ENCODE measurements at places on chromosomes 6 and 20.

DNA sequence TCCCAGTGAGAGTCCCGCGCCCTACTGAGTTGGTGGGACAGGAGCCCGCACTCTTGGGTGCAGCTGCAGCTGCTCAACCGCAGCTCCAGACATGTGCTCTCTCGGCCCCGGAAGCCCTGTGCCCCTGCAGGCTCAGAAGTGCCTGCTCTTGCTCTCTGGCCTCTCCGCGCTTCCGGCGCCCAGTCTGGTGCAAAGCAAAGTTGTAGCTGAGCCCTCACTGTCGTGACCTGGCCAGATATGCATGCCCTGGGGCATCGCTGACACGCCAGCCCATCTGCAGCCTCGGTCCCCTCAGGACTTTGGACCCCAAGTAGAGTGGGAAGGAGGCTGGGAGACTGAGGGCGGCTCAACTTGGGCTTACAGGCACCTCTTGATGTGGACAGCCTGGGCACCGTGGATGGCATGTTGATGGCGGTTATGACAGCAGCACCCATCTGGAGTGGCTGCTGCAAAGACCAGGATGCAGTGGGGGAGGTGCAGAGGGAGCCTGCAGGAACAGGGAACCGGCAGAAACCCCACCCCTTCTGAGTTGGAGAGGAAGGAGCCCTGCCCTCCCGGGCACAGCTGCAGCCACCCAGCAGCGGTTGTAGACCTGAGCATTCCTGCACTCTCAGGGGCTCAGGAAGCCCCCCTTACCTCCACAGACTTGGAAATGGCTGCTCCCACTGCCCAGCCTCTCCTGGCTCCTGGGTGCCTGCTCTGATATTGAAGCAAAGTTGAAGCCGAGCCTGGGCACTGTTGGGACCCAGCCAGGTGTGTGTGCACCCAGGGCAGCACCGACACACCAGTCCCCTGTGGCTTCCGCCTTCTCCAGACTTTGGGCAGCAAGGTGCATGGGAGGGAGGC is 462.6 kb downstream of the TBC1D32 start:
- no peak for DNase-seq

GRCh38 chr20:19308146-19308545 is 95.7 kb downstream of the SLC24A3 start:
- no peak for DNase-seq

DNA sequence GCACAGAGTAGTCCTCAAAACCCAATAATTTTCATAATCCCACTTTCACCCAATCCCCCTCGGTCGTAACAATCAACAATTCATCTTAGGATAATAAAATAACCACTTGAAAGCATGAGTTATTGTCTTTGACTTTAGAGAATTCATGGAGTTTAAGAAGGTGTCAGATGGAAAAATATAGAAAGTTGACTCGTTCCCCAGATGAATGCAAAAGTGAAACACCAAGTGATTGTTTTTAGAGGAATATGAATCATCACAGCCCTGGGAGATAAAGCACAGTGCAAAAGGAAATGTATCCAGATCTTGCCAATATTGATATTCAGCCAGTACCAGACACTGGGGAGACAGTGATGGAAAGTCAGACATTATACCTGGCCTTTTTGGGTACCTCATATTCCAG is 860.5 kb downstream of the DHX35 start:
- no peak for DNase-seq

- DNase-seq = no peak
These were observed 16.2 kb downstream of the USP49 start for GRCh38 chr6:41878961-41879405.

DNA sequence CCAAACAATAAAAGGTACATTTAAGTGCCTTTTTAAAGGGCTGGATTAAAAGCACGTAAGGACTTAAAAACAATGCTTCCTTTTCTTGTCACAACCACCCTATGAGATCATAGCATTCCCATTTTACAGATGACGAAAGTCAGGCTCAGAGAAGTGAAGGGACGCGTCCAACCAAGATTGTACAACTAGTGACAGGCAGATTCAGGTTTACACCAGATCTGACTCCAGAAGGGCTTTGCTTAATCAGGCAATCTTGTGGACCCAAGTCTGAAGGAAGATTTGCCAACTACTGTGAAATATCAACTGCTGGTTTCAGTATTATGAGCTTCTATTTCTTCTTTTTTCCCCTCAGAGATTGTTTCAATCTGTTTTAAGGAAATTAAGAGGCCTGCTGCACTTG is 877 bp downstream of the ENPP4 start:
- DNase-seq = no peak

DNA sequence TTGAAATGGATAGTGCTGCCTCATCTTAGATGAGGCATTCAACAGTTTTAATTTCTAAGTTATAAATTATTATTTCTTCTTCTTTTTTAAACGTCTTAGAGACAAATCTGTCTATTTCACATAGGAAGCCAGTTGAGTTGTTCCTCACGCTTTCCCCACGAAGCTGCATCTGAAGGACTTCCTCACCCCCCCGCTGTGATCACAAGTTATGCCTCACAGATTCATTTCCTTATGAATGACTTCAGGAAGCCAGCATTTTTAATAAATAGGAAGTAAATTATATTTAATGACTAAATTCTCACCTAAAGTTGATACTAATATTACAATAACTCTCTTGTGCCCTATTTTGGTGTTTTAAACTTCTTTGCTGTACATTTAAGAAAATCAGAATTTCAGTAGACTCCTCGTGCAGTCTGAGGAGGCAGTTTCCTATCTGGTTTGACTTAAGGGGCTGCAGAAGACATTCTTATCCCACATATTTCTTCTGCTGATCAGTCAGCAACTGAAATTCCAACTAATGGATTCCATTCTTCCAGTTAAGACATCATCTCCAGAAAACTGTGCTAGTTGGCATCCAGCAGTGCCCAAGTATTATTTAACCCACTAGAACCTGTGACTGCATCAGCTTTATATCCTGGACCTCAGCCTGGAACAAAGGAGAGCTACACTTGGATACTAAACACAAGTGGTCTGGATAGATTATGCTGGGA is 182.7 kb upstream of the CCN2 start:
- DNase-seq = no peak

DNA sequence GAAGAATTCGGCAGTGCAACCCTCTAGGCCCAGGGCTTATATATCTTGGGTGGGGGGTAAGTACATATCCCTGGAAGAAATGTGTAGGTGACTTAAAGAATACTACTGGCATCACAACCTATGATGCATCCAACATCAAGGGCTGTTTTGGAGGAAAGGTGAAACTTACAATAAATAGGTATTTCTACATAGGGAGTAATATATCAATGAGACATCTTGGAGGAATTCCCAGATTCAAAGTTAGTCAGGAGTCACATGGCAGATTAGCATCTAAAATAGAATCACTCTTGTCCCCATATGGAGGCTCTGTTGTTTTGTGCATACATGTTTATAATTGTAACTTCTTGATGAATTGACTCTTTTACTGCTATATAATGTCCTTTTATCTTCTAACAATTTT is 375.5 kb downstream of the PAX1 start:
- DNase-seq = no peak

Data from stimulated activated CD4-positive, alpha-beta T cell treated with anti-CD3 and anti-CD28 coated beads, TNF-alpha, amount 100 ng/mL, for 4 hours (primary cell).